ENCODE measurements at places on chromosomes 12 and 14.

GRCh38 chr12:82655751-82656150 lies 31.0 kb upstream of the TMTC2 start:
- H3K4me3 ChIP-seq = no peak overlapping the region
- peaks cover 3% of the 10 kb centered on the region for H3K27me3 ChIP-seq
- H3K4me1 ChIP-seq = no peaks in the 10 kb centered on the region
- no peaks in the 10 kb centered on the region for H3K36me3 ChIP-seq
- no peak for DNase-seq

DNA sequence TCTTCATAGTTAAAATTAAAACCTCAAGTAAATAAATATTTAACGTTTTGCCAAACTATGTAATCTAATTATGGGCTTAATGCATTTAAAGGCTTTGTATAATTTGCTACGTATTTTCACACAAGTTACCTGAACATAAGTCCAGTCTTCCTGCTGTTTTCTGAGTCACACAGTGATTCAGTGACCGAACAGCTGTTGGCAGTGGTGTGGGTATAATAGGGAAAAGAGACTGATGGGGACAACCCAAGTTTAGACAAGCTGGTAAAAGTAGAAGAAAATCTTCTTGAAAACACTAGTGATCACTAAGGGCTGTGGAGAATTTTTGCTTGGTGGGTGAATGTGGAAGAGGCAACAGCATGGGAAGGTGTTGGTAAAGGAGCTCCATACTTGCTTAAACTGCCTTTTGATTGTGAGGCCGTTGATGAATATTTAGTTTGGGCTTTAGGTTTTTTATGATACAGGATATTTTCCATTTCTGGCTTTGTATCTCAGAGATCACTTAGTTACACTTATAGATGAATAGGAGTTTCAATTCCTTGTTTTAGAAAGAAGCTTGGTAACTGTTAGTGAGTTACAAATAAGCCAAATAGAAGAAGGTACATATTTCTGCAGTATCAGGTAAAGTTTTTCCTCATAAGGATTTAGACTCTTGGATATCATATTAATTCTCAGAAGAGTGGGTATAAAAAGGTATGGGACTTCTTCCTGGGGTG lies 23.9 kb downstream of the LRRK2 start:
- no peaks in the 10 kb centered on the region for H3K27me3 ChIP-seq
- H3K4me3 ChIP-seq = no peak overlapping the region
- H3K36me3 ChIP-seq = no peaks in the 10 kb centered on the region
- H3K27ac ChIP-seq = no peak overlapping the region
- no peak for DNase-seq

- DNase-seq = no peak
- peaks cover 33% of the 10 kb centered on the region for H3K36me3 ChIP-seq
- no peak overlapping the region for H3K27ac ChIP-seq
- no peaks in the 10 kb centered on the region for H3K27me3 ChIP-seq
- no peak overlapping the region for H3K4me3 ChIP-seq
These were observed 15.1 kb downstream of the ZC2HC1C start for GRCh38 chr14:75084513-75084912.

DNA sequence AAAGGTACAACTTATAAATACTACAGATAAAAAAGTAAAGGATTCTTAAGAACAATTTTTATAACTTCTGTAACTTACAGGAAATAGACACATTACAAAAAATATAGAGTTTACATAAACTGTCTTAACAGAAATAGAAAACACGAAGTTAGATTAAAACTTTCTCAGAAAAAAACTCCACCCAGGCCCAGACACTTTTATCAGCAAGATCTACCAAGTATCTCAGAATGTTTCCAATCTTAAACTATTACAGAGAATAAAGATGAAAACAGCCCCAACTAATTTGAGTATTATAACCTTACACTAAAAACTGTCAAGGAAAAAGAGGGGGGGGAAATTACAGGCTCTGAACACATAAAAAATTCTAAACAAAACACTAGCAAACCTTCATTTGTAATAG lies 8.2 kb downstream of the ZFC3H1 start:
- peaks cover 30% of the 10 kb centered on the region for H3K36me3 ChIP-seq
- H3K27me3 ChIP-seq = no peaks in the 10 kb centered on the region
- DNase-seq = no peak
- H3K4me1 ChIP-seq = peaks cover 42% of the 10 kb centered on the region

GRCh38 chr12:95573951-95574576 lies 22.8 kb upstream of the USP44 start:
- H3K4me3 ChIP-seq = no peak overlapping the region
- no peak overlapping the region for H3K27ac ChIP-seq
- no peaks in the 10 kb centered on the region for H3K36me3 ChIP-seq
- DNase-seq = no peak
- H3K27me3 ChIP-seq = peaks cover 6% of the 10 kb centered on the region
- peaks cover 10% of the 10 kb centered on the region for H3K4me1 ChIP-seq

DNA sequence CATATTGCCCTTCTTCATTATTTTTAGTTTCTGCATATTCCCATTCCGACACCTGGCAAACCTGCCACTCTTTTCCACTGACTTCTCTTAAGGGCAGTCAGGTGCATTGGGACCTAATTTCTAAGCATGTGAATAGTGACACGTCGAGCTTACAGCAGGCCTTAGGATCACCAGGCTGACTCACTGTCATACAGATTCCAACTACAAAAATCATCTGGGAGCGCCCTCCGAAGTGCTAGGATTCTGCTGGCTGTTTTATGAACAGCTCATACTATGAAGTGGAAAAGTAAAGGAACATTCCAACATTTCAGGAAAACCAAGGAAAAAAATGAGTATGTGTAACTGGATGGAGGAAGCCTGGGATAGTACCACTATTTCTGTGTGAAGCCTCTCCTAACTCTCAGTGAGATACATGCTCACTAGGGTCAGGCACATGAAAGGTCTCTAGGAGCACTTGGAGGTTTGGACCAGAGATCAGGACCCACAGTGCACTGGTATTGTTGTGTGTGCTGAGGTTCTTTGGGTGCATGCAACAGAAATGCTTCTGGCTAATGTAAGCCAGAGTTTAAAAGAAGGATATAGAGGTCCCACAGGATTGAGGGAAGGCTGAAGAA lies 257.4 kb downstream of the ZFP36L1 start:
- H3K4me1 ChIP-seq = peaks cover 2% of the 10 kb centered on the region
- no peaks in the 10 kb centered on the region for H3K27me3 ChIP-seq
- no peak overlapping the region for H3K4me3 ChIP-seq
- DNase-seq = no peak
- no peak overlapping the region for H3K27ac ChIP-seq

Data from activated CD8-positive, alpha-beta T cell treated with anti-CD3 and anti-CD28 coated beads for 36 hours (primary cell).